GF-D8 (cell line): ENCODE measurements at places on chromosomes 12 and 14.

- DNase-seq, result no peak
Observed at GRCh38 chr14:58488550-58488949, 61.0 kb downstream of the KIAA0586 start.

GRCh38 chr12:65355461-65355860 is 77.0 kb downstream of the MSRB3 start:
- no peak for DNase-seq

DNA sequence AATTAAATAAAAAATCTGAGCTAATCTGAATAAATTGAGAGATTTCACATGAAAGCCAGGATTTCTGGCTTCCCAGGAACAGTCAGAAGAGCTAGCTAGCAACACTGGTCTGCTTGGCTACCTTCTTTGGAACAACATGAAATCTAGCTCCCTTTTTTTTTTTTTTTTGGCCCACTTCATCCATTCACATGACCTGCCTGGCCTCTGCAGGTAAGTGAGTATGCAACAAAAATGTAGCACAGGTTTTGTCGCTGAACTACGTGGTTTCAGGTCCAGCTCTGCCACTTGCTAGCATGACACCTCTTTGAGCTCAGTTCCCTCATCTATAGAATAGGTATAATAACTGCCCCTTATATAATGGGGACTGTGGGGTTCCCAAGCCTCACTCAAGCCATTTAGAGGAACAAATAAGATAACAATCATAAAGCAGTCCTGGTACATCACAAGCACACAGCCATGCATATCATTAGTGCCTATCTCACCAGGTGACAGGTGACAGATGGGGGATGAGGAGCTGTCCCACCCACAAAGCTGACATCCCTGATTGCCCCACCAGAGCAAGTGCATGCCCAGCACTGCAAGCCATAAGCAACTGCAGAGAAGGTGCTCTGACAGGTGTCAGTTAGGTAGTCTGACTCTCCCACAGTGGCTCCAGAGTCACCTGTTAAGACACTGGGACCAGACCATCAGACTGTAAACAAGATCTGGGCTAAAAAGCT is 25.6 kb downstream of the PXN start:
- no peak for DNase-seq

- no peak for DNase-seq
Observed at GRCh38 chr14:70064136-70064865, 124.5 kb downstream of the SLC8A3 start.

DNA sequence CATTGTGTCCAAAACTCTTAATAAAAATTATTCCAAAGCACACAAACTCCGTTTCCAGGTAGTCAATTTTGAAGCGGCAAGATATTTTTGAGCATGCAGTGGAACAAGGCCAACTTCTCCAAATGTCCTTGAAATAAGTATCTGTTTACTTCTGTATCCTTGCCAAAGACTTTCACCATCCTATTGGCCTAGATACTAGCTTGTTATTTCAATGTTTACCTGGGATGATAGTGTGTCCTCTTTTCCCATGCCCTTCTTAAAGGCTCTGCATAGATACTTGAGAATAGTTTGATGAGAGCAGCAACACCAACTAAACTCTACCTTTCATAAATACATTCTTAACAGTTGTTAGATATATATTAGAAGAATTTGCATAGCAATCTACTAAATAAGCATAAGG is 160.9 kb downstream of the KCNC2 start:
- no peak for DNase-seq

DNA sequence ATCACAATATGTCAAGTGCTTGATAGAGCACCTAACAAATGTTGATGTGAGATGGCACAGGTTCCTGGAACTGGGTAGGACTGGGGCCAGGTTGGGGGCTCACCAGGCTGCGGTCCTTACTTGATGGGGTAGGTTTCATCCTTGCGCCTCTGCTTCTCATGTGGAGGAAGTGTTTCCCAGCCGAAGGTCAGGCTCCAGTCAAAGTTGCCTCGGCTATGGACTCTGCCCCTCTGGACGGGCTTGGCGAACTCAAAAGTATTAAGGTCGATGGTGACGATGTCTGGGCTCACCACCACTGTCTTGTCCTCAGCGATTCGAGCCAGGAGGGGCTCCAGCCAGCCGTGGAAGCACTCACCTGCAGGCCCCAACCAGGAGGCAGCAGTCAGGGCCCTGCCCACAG is 17.5 kb upstream of the CELA1 start:
- DNase-seq, result no peak

GRCh38 chr12:94329366-94329765 is 130.3 kb downstream of the CEP83 start:
- no peak for DNase-seq

- no peak for DNase-seq
Observed at GRCh38 chr12:26566675-26567074, 266.3 kb downstream of the ITPR2 start.

DNA sequence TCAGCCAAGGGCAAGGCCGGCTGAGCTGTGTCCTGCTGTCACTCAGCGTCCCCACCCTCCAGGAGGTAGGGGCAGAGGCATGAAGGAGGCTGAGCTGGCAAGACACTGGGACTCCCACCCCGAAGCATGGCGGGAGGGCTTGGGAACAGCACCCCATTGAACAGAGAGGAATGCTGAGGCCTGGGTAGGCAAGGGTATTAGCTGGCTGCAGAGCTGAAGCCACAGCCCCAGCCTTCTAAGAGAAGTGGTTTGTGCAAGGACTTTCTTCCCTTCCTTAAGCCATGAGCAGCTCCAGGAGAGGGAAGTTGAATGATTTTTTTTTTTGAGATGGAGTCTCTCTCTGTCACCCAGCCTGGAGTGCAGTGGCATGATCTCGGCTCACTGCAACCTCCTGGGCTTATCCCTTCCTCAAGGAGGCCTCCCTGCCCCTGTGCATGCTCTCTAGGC is 6.6 kb upstream of the CFAP73 start:
- no peak for DNase-seq

DNA sequence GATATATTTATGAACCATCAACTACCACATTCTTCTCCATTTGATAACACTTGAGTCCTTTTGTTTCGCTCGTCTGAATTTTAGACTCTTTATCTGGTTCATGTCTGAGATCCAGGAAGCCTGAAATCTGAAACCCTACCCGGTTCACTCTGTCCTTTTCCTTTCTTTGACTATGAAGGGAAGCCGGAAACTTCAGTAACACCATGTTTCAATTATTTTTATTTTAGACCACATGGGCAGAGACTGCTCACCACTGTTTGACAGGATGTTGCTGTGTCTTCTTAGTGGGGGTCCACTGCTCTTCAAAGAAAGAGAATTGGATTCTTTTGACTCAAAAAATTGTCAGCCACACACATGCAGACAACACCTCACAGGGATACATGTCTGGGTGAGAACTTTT is 331.9 kb upstream of the FLRT2 start:
- DNase-seq, result no peak

- no peak for DNase-seq
Observed at GRCh38 chr14:21780429-21781084, 106.9 kb upstream of the OR4E1 start.

- DNase-seq, result no peak
Observed at GRCh38 chr14:30330445-30330844, 228.5 kb upstream of the G2E3 start.

GRCh38 chr14:71970272-71970671 is 38.0 kb downstream of the RGS6 start:
- DNase-seq, result no peak

GRCh38 chr12:46342562-46343033 is 30.0 kb downstream of the SLC38A2 start:
- no peak for DNase-seq

DNA sequence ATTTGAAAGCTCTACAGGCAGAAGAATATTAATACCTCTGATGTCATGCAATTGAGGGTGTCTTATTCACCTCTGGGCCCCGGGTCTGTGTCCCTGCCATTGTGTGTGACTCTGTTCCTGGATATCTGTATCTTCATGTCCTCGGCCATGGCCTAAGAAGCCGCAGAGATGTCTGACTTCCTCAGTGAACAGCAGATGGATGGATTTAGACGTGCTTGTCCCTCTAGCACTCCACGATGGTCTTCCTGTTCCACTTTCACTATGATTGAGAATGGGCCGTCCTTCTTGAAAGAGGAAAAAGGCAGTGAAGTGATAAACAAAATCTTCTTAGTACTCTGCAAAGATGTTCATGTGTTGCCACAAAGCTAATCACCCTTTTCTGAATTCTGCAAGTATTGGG is 217.4 kb downstream of the SLC41A2 start:
- DNase-seq, result no peak

GRCh38 chr12:18141048-18141982 is 51.3 kb upstream of the RERGL start:
- no peak for DNase-seq

- no peak for DNase-seq
Observed at GRCh38 chr14:77022236-77022852, 6.2 kb downstream of the IRF2BPL start.

GRCh38 chr14:74531467-74531866 is 37.9 kb downstream of the ISCA2 start:
- DNase-seq, result no peak

DNA sequence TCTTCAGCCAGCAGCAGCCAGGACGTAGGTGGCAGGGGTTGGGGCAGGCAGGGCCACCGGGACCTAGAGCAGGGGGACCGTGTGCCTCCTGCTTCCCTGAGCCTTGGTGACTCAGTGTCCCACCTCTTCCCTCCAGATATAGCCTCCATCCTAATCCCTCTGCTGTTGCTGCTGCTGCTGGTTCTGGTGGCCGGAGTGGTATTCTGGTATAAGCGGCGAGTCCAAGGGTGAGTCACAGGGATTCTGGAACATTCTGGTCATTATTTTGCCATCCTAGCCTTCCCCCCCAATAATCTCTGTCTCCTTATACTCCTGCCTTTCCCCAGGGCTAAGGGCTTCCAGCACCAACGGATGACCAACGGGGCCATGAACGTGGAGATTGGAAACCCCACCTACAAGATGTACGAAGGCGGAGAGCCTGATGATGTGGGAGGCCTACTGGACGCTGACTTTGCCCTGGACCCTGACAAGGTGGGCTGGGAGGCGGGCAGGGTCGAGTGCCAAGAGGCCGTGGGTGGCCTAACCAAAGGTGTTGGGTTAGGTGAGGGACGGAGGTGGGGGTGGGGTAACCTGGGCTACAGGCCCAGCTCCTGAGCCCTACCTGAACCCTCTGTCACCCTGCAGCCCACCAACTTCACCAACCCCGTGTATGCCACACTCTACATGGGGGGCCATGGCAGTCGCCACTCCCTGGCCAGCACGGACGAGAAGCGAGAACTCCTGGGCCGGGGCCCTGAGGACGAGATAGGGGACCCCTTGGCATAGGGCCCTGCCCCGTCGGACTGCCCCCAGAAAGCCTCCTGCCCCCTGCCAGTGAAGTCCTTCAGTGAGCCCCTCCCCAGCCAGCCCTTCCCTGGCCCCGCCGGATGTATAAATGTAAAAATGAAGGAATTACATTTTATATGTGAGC is 4.5 kb upstream of the NXPH4 start:
- no peak for DNase-seq

GRCh38 chr12:26939953-26940352 is 1.7 kb downstream of the FGFR1OP2 start:
- DNase-seq, result no peak

GRCh38 chr14:52355016-52355431 is 40.9 kb downstream of the PTGER2 start:
- DNase-seq, result no peak

GRCh38 chr12:66753810-66754209 is 74.9 kb upstream of the GRIP1 start:
- no peak for DNase-seq

- DNase-seq, result no peak
Observed at GRCh38 chr12:24754690-24755638, 193.9 kb downstream of the BCAT1 start.

DNA sequence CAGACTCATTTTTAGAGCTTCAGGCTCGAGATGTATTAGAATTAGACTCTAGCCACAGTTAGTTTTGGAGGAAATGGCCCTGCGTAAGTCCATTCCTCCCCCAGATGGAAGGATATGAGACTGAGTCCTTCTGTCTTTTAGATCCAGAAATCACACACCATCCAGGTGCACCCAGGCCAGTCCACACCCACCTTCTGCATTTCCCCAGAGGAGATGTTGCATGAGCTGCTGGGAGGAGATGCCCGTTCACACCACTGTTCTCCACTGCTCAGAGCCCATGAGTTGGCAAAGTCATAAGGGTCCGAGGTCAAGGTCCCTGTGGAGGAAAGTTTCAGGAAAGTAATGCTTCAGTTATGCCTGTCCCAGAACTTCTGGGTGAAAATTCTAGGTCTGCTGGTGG is 29.2 kb downstream of the VWF start:
- DNase-seq, result no peak

DNA sequence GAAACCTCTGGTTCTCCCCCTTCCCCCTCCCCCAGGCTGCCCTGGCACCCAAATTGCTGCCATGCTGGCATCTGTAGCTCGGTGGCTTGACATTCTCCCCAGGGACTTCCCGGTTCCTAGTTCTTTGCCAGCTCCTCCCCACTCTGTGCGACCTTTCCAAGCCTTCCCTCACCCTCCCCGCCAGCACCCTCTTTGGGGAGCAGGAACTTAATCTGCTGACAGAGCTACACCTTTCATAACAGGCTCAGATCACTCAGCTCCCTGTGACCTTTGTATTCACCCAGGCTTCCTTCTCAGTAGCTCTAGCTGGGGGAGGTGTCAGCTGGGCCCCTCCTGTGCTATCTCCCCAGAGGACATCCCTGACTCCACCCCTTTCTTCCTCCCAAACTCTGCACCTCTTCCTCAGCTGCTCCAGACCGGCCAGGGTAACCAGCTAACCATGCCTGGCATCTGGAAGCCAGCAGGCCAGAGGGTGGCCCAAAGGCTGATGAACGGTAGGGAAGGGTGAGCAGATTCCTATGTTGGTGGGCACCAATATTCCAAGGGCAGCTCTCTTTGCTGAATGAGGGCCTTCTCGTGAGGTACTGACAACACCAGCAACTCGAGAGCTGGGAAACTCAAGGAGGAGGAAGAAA is 1.8 kb upstream of the COX14 start:
- DNase-seq, result peak; percentile 56

- no peak for DNase-seq
Observed at GRCh38 chr14:34536951-34537676, 2.4 kb downstream of the EAPP start.

DNA sequence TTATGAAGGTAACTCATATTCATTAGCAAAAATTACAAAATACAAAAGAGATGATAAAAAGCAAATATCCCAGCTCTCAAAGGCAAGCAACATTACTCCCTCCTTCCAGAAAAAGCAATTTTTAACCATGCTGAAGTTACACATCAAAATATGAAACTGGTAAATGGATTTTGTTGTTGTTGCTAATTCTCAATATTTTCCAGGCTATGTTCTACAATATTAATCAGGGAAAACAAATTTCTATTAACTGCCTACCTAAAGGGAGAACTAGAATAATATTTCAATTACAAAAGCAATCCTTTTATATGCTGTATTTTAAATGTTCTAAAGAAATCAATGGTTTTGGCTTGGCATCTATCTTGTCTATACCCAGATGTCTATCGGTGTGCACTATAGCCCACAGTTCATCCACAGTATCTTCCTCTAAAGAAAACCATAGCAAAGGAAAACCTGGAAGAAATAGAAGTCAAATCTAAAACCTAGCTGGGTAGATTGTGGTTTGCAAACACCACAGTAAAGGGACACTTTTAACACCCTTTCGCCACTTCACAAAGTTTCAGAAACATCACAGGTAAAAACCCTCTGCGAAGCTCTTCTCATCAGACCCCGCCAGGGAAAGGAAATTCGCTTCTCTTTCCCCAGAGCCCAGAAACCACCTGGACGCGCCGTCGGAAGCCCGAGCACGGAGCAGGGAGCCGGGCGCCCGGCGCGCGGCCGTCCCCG is 32.0 kb downstream of the TC2N start:
- DNase-seq, result no peak

- no peak for DNase-seq
Observed at GRCh38 chr12:108967869-108968540, 52.9 kb downstream of the SVOP start.

GRCh38 chr14:21106498-21107282 is 5.8 kb downstream of the TMEM253 start:
- DNase-seq, result peak; percentile 25

GRCh38 chr12:981176-981828 is 9.7 kb upstream of the ERC1 start:
- no peak for DNase-seq
